Activated T-helper 9 cell treated with anti-CD3 and anti-CD28 coated beads, Interleukin-2, amount 50 U/mL, for 16 hours (primary cell): ENCODE measurements at places on chromosomes 6 and 20.

DNA sequence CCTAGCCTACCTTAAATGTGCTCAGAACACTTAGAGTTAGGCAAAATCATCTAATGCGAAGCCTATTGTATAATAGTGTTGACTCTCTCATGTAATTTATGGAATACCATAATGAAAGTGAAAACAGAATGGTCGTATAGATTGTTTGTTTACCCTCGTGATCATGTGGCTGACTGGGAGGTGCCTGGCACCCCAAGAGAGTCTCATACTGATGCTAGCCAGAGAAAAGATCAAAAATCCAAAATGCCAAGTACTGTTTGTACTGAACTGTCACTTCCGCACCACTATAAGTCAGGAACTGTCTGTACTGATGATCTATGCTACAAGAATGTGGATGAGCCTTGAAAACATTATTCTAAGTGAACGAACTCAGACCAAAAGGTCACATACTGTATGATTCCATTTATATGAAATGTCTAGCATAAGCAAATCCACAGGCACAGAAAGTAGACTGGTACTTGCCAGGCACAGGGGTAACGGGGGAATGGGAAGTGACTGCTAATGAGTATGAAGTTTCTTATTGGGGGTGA is 22.4 kb downstream of the ZMYND8 start:
- DNase-seq, result no peak

GRCh38 chr6:48610846-48611245 is 499.8 kb upstream of the PTCHD4 start:
- no peak for DNase-seq

GRCh38 chr20:3885715-3886114 is 3.5 kb upstream of the PANK2 start:
- DNase-seq, result no peak

DNA sequence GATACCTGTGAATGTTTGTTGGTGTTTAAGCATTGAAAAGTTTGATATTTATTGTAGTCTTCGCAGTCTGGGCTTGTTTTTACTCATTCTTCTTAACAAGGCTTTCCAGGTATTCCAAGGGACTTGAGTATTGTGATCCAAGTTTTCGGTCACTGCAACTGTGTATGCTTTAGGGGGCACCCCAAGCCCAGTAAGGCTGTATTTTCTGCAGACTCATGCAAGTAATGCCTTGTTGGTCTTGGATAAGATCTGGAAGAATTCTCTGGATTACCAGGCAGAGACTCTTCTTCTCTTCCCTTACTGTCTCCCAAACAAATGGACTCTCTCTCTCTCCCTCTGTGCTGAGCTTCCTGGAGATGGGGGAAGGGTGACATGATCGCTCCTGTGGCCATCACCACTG is 82.1 kb downstream of the RFPL4B start:
- no peak for DNase-seq

GRCh38 chr6:5433324-5433723 is 172.0 kb downstream of the FARS2 start:
- DNase-seq, result no peak

DNA sequence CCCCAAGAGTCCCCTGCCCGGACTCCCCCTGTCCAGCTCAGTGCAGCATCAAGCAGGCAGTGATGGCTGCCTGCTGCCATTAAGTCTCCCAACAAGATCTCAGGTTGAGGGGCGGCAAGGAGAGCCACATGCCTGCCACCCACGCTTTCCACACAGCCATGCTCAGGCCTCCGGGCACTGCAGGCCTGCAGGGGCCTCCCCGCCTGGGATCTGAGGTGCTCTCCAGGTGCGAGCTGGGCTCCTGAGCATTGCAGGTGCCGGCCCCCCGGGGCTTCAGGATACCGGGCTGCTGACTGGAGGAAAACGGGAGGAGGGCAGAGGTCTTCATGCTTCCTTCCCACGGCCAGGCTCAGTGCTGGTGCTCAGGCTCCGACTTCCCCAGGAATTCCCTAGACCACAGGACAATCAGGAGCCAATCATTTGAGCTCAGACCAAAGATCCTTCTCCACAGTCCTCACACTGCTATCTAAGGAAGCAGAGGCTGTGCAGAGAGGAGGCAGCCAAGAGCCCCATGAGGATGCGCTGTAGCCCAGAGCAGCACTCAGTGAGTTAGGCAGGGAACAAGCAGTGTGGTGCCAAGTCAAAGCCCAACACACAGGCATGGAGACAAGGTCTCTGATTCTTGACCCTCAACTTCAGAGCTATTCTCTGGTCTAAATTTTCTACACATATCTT is 52.7 kb downstream of the PYGB start:
- DNase-seq, result no peak

- DNase-seq, result no peak
Observed at GRCh38 chr6:107657755-107658461, 166.2 kb downstream of the SCML4 start.

DNA sequence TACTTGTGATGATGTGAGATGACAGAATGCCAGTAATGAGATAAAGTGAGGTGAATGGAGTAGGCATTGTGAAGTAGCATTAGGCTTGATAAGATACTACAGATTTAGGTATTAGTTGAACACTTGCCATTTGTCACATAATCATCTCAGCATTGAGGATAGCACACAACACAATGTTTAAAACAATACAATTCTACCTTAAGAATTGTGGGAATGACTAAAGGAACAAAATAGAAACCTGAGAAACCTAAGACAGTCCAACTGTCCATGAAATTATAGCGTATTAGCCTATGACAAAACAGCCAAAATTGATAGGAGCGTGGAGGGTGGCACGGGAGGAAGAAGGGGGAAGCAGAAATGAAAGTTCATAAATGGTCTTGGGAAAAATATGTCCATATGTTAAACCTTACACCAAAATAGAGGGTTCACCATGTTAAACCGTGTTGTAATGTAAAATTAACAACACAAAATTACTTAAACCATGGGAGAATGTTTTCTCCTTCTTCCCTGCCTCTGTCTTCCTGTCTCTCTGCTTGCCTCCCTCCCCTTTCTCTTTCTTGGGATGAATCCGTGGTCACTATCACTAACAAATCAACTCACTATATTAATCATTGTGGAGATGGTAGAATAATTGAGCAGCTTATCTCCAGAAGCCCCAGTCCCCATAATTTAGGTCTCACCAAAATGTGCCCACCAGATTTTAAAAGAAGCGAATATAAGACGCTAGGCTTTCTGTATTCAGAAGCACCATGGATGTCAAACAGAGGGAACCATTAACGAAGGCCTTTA is 33.0 kb upstream of the HFE start:
- no peak for DNase-seq

DNA sequence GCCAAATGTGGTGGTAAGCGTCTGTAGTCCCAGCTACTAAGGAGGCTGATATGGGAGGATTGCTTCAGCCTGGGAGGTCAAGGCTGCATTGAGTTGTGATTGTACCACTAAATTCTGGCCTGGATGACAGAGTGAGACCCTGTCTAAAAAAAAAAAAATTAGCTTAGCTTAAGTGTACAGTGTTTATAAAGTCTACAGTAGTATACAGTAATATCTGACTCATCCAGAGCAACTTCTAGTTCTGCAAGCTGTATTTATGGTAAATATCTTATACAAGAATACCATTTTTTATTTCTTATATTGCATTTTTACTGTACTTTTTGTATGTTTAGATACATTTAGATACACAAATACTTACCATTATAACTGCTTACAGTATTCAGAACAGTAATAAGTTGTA is 58.1 kb downstream of the UQCC1 start:
- no peak for DNase-seq

- no peak for DNase-seq
Observed at GRCh38 chr6:40717411-40718057, 130.4 kb upstream of the LRFN2 start.

DNA sequence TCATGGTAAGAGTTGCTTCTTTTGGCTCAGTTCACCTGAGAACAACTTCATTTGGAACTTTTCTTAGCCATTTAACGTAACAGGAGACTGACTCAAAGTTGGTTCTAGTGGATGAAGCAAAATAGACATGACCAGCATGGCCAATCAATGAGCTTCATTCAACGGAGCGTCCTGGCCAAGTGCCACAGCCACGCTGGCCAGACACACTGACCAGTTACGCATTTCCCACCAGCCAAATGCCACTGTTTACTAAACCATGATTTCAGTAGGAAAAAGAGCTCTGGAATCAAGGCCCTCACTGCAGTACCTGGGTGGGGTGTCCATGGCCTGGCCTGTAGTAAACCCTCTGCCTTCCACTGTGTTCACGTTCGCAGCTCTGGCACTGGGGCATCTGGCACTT is 80.4 kb downstream of the POPDC3 start:
- no peak for DNase-seq

DNA sequence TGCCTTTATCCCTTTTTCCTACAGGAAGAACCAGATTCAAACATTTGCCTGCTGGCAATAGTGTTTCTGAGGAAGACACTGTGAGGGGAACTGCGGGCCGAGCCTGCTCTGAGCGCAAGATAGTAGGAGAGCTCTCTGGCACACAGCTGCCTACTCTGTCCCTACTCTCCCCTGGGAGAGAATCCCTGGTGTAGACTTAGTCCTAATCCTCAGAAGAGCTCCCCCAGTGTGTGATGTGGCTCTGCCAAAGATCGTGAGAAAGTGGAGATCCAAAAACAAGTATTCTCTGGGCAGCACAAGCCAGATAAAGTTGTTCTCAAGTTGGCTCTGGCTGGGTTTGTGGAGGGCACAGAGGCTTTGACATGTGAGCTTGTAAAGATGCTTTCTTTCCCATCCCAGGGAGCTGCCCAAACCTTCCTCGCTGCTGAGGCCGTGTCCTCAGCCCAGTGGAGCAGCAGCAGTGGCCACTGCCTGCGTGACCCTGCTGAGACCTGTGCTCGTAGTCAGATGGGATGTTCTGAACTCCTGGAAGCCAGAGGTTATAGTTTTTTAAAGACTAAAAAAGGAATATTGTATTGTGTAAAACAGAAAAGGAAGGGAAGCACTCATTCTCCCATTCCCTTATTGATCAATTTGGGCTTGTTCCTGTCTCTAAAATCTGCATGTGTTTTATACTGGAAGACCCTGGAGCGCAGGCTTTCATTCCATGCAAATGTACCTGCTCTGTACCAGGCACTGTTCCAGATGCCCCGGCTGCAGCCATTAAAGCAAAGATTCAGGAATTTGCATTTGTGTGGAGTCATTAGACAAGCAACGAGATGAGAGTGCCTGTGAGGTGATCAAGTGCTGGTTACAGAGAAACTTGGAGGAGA is 30.7 kb downstream of the PNLDC1 start:
- DNase-seq, result no peak

DNA sequence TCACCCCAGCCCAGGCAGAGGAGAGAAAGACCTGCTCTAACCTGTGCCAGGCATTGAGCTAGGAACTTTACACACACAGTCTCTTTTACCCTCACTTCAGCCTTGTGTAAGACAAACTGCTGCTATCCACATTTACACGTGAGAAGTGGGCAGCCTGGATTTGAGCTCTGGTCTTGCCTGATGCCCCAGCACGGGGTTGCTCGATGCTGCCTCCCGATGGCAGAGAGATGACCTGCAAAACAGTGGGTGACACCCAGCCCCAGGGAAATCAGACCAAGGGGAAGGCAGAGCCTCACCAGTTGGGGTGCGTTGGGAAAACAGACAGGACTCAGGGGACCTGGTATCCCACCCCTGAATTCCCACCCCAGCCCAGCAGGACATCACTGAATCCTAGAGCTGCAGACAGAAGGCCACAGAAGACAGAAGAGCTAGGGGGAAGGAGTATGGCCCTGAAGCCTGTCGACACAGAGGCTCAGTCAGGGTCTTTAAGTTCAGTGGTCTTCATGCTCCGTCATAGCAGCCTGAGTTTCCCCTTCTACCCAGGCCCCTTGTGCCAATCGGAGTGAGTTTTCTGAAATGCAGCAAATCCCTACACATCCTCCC is 990 bp downstream of the BPI start:
- no peak for DNase-seq

- DNase-seq, result no peak
Observed at GRCh38 chr6:161171207-161171606, 102.7 kb downstream of the AGPAT4 start.

DNA sequence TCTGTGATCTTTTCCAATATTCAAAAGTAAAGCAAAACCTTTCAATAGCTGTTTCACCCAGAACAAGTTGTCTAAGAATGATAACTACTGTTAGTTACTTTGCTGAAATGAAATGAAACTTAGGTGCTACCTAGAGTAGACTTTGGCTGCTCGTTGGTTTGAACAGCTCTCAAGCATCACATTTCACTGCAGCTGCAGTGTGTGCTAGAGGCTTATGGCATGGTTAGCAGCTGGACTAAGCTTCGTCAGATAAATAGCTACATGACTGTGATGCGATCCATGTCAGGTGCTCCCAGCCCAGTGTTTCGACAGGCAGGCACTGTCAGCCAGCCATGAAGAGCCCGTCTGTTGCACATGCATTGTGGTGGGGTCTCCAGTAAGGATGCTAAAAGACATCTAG is 201.1 kb downstream of the TFAP2B start:
- DNase-seq, result no peak

DNA sequence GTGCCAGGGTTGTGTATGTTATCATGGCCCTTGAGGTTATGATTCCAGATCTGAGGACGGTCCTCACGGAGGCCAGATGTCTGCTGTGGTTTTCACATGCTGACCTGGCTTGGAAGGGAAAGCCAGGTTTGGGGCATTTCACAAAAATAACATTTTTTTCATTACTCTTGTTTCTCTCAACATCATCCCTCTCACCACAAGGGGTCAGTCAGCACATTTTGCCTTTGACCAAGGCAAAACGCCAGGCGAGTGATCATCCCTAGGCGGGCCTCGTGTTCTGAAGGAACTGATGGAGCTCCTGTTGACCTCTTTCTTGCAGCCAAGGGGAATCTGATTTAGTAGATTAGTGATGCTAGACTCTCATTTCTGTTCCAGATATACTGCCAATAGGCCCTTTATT is 133.5 kb downstream of the TBC1D7 start:
- no peak for DNase-seq

DNA sequence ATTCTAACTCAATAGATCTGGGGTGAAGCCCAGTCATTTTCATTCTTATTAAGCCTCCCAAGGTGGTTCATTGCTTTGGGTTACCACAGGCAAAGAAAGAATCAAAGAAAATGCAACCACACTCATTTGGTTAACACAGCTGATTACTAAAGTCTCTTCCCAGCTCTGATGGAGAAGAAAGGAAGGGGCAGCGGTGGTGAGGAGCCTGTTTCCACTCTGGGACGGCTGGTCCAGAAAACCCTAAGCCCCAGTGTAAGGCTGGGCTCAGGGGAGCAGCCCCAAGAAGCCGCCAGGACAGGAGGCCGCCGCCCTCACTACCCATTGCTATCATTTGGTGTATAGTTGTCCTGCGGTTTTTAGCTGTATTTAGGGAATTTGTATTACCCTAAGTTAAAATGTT is 226.9 kb downstream of the CD83 start:
- no peak for DNase-seq
